SK-MEL-5 (cell line): ENCODE measurements at places on chromosomes 11 and 22. TPM values are rescaled to one million over a fixed set of nuclear protein-coding genes. Genes with fewer than 3 reads are reported as not detected.

- DNase-seq, result no peak
These were observed 697 bp downstream of the LGALS1 start for GRCh38 chr22:37675930-37676735.

The CATSPERZ gene
- total RNA-seq, result 0.45 TPM in 1 of 2 replicates, not detected in the other

The SLC5A12 gene
- total RNA-seq, result 0.11 TPM in 1 of 2 replicates, not detected in the other

The KRTAP5-10 gene
- 0.53 TPM in 1 of 2 replicates, not detected in the other for total RNA-seq

DNA sequence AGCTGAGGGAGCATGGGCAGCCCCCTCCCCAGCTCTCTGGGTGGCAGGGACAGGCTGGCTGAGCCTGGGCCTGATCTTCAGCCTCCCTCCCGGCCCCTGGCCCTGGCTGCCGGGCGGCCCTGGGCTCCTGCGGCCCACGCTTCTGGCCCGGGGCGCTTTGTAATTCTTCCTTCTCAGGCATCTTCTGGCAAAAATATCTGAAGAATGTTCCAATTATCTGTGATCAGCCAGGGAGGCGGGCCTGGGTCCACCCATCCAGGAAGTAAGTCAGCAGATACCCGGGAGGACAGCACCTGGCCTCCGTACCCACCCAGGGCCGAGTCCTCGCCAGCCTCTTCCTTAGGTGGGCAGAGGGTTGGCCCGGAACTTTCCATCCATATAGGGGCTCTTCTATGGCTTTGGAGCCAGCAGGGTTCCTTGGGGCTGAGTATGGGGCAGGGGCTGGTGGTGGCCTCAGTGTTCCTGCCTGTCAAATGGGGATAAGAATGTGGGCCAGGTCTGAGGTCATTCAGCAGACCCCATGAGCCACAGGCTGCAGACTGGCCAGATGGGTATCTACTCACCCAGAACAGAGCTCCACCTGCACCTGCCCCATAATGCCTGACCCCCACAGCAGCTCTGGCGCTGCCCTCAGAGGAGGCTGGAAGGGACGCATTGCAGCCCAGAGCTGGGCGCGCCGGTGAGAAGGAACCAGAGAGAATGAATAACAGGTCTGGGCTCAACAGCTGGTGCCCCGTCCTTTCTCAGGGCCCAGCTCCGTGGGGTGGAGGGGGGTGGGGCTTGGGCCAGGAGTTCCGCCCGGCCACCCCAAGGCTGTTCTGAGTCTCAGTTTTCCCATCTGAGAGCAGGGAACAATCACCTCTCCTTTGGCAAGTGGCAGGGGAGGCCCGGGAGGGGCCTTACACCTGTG is 16.2 kb downstream of the WNT7B start:
- no peak for DNase-seq
